ENCODE measurements at places on chromosomes 1 and 21. TPM values are rescaled to one million over a fixed set of nuclear protein-coding genes. Genes with fewer than 3 reads are reported as not detected.

- no peak for DNase-seq
- H3K36me3 ChIP-seq, result peaks cover 26% of the 10 kb centered on the region
- H3K4me1 ChIP-seq, result peaks cover 18% of the 10 kb centered on the region
- no peak overlapping the region for H3K27ac ChIP-seq
- no peak overlapping the region for H3K4me3 ChIP-seq
- no peaks in the 10 kb centered on the region for H3K27me3 ChIP-seq
Measured at GRCh38 chr1:223811634-223812101, 34.1 kb downstream of the TP53BP2 start.

DNA sequence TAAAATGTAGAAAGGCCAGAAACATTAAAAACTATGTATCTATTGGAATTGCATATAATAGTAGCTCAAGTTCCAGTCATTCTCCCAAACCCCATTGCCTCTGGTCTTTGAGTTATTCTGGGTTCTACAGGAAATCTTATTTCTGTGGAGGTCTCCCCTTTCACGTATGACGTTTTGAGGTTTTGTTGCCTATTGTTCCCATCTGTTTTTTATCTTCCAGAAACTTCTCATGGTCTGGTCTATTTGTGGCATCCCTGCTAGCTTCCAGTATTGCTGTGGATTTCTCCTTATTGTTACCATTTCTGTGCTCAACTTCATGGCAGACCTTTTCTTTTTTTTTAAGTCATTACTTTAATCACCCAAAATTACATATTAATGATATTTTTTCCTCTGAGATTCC is 43.3 kb downstream of the DTL start:
- no peak overlapping the region for H3K27ac ChIP-seq
- H3K4me1 ChIP-seq, result no peaks in the 10 kb centered on the region
- peaks cover 20% of the 10 kb centered on the region for H3K36me3 ChIP-seq
- no peak for DNase-seq
- no peak overlapping the region for H3K4me3 ChIP-seq

GRCh38 chr21:34762786-34763185 is 94.0 kb downstream of the CLIC6 start:
- no peak overlapping the region for H3K27ac ChIP-seq
- peaks cover 4% of the 10 kb centered on the region for H3K36me3 ChIP-seq
- no peak overlapping the region for H3K4me3 ChIP-seq
- H3K27me3 ChIP-seq, result peaks cover 2% of the 10 kb centered on the region
- H3K4me1 ChIP-seq, result no peaks in the 10 kb centered on the region
- no peak for DNase-seq

DNA sequence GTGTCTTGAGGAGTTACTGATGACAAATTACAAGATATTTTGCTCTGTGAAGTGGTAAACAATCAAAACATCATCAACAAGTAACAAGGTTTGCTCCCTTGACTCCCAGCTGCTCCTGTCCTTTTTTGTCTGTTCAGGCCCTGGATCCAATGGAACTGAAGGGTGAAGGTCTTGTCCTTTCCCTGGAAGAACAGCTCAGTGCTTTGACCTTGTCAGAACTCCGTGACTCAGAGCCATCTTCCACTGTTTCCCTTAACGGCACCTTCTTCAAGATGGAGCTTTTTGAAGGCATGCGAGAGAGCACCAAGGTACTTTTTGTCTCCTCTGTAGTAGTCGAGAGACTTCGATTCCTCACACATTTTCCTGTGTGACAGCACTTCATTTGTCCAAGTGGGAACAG is 29.0 kb downstream of the TRIM45 start:
- peaks cover 6% of the 10 kb centered on the region for H3K4me1 ChIP-seq
- no peak for DNase-seq
- no peaks in the 10 kb centered on the region for H3K27me3 ChIP-seq
- H3K4me3 ChIP-seq, result no peak overlapping the region

GRCh38 chr1:86692641-86693040 is 11.7 kb upstream of the SH3GLB1 start:
- DNase-seq, result no peak
- no peak overlapping the region for H3K4me3 ChIP-seq
- H3K36me3 ChIP-seq, result no peaks in the 10 kb centered on the region
- H3K4me1 ChIP-seq, result no peaks in the 10 kb centered on the region
- peaks cover 8% of the 10 kb centered on the region for H3K27me3 ChIP-seq

- no peak overlapping the region for H3K4me3 ChIP-seq
- no peak for DNase-seq
- no peaks in the 10 kb centered on the region for H3K27me3 ChIP-seq
Measured at GRCh38 chr1:91015794-91016550, 5.9 kb downstream of the ZNF644 start.

DNA sequence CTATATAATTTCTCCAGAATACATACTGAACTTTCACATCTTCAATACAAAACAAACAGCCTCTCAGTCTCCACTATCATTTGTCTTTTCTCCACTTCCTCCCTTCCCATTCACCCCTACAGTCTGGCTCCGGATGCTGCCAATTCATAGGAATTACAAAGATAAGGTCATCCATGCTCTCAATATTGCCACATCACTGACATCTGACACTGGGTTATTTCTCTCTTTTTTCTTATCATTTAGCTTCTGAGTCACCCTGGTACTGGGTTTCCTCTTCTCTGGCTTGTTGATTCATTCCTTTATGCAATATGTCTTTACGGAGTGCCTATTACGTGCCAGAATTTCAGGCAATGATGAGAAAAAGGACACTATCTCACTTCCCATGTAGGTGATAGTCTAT is 3.1 kb upstream of the SH3BP5L start:
- H3K27ac ChIP-seq, result no peak overlapping the region
- H3K4me1 ChIP-seq, result peaks cover 17% of the 10 kb centered on the region
- no peak overlapping the region for H3K4me3 ChIP-seq
- peaks cover 11% of the 10 kb centered on the region for H3K36me3 ChIP-seq
- H3K27me3 ChIP-seq, result peaks cover 2% of the 10 kb centered on the region
- no peak for DNase-seq

DNA sequence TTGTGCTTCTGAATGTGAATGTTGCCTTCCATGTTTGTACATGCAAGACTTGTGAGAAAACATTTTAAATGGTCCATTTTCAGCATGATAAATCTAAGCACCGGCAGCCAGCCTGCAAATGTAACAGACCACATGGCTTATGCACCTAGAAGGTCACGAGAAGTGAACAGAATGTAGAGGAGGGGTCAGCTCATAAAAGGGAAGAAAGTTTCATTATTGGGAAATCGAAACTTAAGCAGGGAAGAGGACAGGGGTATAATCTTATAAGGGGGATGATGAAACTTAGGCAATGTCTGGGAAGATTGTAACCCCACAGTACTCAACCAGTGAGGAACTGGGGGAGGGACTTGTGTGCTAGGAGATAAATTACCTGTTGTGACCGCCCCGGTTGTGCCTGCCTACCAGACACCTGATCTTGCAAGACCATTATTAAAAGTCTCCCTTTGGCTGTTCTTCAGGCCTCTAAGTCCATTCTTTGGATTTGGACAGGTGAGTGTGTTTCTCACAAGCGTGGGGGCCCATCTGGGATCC is 37.7 kb upstream of the VN1R5 start:
- peaks cover 8% of the 10 kb centered on the region for H3K36me3 ChIP-seq
- no peak overlapping the region for H3K4me3 ChIP-seq
- H3K4me1 ChIP-seq, result no peaks in the 10 kb centered on the region
- DNase-seq, result no peak

DNA sequence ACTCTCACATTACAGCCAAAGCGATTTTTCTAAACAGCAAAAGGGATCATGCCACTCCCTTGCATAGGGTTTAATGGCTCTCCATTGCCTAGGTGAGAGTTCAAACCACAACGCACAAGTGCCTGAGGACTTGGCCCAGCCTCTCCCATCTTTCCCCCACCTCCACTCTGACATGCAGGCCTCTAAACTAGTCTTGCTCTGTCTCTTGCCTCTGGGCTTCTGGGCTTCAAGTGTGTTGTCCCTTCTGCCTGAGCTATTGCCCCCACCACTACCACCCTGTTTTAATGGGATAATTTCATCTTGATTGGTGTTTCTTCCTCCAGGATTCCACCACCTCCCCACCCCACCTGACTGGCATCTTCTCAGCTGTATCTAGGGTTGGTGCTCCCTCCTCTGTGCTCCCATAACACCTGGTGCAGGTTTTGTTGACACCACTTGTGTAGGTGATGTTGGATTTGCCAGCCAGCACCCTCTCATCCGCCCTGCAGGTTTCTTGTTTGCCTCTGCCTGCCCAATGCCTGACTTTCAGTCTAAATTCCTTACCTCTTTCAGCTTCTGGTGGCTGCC is 2.7 kb upstream of the ZBTB21 start:
- DNase-seq, result no peak
- H3K4me1 ChIP-seq, result peaks cover 9% of the 10 kb centered on the region
- peak overlapping the region; percentile 22 for H3K27ac ChIP-seq
- H3K36me3 ChIP-seq, result peaks cover 2% of the 10 kb centered on the region

GRCh38 chr1:200366577-200367253 is 43.1 kb downstream of the ZNF281 start:
- H3K27me3 ChIP-seq, result peaks cover 2% of the 10 kb centered on the region
- H3K4me1 ChIP-seq, result peaks cover 3% of the 10 kb centered on the region

- no peak overlapping the region for H3K27ac ChIP-seq
- H3K36me3 ChIP-seq, result peaks cover 45% of the 10 kb centered on the region
- DNase-seq, result no peak
- no peak overlapping the region for H3K4me3 ChIP-seq
- H3K27me3 ChIP-seq, result no peaks in the 10 kb centered on the region
Measured at GRCh38 chr1:23521588-23521987, 9.4 kb downstream of the E2F2 start.

MPZ gene
- 9.5 TPM for total RNA-seq

S100B gene
- total RNA-seq, result 15.8 TPM

SGIP1 gene
- total RNA-seq, result not detected

S100A9 gene
- total RNA-seq, result 4.5 TPM

CPTP gene
- total RNA-seq, result 19.3 TPM

GJA8 gene
- not detected for total RNA-seq

All from activated naive CD8-positive, alpha-beta T cell treated with anti-CD3 and anti-CD28 coated beads, Interleukin-2, amount 10 ng/mL, durations not matched to agents 7 days and 5 days (primary cell).